ENCODE measurements at places on chromosomes 2 and 18.

GRCh38 chr18:34738175-34738894 lies 28.2 kb downstream of the DTNA start:
- no peak for DNase-seq

- no peak for DNase-seq
These were observed 997.0 kb upstream of the ACVR2A start for GRCh38 chr2:146847846-146848245.

DNA sequence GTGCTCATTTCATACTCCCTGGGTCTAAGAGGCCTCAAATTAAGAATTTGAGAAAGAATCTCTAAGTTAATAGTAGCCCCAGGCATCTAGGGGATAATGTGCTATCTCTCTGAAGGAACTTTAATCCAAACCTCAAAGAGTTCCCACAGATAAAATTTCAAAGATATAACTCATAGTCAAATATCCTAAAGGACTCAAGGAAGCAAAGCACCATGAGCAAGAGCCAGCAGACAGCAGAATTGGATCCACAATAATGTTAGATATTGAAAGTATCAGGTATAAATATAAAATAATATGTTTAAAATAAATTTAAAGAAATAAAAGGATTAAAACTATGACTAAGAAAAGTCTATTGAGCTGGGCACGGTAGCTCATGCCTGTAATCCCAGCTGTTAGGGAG lies 31.7 kb upstream of the SIX3 start:
- DNase-seq, result no peak

- DNase-seq, result no peak
These were observed 27.4 kb downstream of the HPCAL1 start for GRCh38 chr2:10329880-10330699.

- DNase-seq, result no peak
These were observed 528.0 kb upstream of the TNP1 start for GRCh38 chr2:217387776-217388387.

DNA sequence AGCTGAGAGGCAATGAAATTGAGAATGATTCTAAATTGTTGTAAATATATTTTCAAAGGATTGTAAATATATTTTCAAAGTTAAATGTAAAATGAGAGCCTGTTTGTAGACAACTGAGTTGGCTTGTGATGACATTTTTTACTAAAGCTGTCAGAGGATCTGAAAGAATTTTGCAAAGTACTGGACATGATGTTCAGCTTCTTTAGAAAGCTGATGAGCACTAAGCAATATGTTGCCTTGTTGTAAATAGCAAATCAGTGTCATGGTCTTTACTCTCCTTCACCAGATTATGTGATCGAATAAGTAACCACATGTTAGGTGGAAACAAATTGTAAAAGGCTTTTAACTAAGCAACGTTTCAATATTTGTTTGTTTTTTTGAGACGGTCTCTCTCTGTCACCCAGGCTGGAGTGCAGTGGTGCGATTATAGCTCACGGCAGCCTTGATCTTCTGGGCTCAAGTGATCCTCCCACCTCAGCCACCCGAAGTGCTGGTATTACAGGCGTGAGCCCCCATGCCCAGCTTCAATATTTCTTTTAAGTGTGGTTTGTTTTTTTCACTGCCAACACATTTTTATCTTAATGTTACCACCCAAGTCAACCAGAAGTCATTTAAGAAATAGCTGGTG lies 44.0 kb downstream of the E2F6 start:
- no peak for DNase-seq

- DNase-seq, result no peak
These were observed 274.7 kb upstream of the HNMT start for GRCh38 chr2:137689549-137689948.

DNA sequence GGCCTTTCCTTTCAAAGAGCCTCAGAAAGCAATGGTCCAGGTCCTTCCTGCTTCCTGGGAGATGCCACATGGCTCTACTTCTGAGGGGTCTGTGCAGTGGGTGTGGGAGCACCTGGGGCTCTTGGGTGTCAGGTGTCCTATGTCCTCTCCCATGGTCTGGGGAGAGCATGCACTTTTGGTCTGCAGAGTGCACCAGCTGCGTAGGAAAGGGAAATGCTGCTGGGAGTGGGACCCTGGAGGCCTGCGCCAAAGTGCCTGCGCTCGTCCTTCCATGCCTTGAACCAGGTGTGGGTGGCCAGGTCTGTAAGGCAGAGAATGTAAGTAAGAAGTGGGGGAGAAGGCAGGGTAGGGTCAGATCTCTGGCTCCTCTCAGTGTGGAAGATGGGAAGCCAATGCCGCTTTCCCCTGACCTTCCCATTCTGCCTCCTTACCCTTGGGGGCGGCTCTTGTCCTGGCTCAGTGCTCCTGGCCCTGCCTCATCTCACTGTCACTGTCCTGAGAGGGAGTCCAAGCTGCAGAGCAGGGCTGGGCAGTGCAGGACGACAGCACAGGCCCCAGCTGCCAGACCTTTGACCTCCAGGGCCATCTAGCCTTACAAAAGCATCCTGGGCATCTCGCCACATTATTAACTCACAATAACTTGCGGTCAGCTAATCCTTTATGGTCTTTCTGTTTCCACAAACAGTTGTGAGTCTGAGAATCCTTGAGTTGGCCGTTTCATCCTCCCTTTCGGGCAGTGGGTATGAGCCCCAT lies 6.6 kb upstream of the PROM2 start:
- DNase-seq, result no peak

- DNase-seq, result no peak
These were observed 159.6 kb upstream of the SETBP1 start for GRCh38 chr18:44520981-44521667.
